ENCODE measurements at places on chromosomes 6 and 20.

- DNase-seq, result no peak
Observed at GRCh38 chr6:116035616-116036015, 25.1 kb downstream of the FRK start.

- no peak for DNase-seq
Observed at GRCh38 chr6:14016935-14017625, 92.3 kb downstream of the RNF182 start.

DNA sequence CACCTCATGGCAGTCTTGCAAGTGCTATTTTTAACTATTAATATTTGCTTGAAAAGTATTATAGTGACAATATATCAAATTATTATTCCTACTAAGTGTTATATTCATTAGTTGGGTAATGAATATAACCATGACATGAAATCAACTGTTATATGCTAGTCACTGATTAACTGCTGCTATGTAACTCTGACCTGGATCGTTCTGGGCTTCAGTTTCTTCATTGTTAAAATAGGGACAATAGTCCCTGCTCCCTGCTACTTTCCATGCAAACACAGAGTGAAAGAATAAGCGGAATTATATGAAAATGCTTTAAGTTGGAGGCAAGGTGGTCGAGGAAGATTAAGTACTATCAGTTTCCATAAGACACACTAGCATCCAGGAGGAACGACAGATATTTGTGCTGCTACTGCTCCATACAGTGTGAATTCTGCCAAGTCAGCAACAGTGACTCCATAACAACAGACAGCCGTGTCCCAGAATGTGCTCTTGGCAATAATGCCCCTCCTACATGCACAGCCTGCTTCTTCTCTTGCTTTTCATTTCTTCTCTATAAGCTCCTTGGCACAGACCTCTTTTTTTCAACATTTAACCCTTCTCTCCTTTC lies 107.2 kb downstream of the CHD6 start:
- DNase-seq, result no peak

DNA sequence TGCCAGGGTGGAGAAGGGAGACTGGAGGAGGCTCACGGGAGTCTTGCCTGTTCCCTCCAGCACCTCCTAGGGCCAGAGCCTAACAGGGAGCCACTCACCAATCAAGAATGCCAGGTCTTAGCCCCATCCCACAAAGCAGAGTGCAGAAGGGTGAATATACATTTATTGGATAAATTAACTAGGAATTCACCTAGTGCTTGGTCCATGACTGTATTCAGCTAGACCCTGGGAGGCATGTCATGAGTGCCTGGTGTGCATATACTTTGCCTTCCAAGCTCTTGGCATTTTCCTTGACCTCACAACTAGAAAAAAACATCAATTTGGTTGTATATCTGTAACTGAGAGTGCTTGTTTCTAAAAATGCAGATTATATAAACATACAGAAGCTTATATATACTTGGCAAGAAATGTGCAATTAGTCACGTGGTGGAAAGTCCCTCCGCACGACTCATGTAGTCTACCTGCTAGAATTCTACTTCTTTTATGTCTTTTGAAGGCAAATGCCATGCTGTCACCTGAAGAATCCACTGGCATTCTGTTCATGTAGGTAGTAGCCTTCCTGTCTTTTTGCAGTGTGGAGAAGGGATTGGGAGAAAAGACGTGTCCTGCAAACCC lies 991.0 kb downstream of the KIF16B start:
- no peak for DNase-seq

GRCh38 chr6:124142852-124143251 lies 339.2 kb downstream of the NKAIN2 start:
- DNase-seq, result no peak

DNA sequence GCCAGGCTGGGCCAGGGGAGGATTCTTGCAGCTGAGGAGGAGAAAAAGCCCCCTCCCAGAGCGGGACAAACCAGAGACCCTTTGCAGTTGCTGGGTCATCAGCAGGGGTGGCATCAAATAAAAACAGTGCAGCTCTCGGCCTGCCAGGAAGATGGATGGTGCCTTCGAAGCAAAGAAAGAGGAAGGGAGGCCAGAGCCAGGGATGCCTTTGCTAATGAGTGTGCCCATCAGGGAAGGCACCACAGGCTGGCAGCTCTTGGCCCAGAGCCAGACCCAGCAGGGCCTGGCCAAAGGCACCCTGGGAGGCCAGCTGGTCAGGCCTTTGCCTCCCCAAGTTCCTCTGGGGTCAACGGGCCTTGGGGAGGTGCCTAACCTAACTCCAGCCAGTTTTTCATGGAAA lies 26.3 kb upstream of the ZNF318 start:
- DNase-seq, result no peak

DNA sequence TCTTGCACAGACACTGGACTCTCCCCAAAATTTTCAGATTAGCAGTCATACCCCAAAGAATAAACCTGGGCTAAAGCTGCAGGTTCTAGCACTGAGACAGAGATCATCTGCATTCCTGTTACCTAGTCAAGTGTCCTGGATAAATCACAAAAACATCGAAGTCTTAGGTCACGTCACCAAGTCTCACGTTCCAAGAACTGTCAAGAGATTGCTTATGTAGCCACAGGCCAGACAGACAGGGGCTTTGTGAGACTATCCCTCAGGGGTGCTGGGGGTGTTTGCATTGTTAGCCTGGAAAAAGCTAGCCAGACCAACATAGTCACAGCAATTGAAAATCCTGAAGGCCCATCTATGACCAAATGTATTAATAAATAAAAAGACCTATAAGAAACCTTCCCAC lies 243.1 kb upstream of the PREP start:
- DNase-seq, result no peak

DNA sequence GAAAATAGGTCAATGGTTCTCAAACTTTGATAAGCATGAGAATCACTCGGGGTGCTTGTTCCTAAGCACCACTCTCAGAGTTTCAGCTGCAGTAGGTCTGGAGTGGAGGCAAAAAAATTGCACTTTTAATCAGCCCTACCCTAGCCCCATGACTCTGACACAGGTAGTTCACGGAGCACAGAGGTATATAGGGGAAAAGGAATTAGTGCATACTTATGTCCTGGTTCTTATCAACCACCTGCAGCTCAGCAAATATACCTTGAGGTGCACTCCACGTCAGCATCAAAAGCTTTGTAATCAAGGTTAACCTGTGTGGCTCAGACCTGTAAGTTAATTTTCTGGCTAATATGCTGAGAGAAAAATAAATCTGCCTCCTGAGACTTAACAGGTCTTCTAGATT lies 138.8 kb upstream of the HMGN3 start:
- no peak for DNase-seq

DNA sequence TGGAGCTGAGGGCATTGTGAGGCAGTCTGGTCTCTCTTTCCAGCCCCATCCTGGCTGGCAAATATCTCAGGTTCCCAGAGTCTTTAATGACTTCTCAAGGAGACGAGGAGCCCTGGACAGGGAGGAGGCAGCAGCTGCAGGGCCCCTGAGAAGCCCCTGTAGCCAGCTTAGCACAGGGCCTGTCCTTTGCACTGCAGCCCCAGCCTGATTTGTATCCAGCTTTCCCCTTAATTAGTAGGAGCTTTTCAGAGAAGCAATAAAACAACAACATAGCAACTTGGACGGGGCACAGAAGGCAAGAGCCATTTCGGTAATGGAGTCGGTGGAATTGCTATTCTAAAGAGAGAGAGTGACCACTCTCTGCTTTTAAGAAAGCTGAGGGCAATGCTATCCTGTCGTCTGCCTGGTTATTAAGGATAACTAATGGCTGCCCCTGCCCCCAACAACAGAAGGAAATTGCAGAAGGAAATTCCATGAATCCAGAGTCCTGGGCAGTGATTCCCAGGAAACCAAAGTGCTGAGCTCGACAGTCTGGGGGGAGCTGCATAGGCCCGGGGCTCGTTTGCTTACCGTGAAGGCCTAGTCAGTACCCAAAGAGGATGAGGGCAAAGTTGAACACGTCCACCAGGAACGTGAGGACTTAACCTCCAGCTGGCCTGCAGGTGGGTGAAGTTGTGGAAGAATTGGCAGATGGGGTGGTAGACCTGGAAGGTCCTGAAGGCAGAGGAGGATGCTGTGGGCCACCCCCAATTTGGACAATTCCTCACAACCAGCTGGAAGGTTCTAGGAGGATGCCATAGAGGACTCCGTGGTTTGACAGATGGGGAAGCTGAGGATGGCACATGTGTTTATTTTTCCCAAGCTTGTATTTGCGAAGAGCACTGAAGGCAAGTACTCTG lies 50.3 kb downstream of the NPEPL1 start:
- no peak for DNase-seq

DNA sequence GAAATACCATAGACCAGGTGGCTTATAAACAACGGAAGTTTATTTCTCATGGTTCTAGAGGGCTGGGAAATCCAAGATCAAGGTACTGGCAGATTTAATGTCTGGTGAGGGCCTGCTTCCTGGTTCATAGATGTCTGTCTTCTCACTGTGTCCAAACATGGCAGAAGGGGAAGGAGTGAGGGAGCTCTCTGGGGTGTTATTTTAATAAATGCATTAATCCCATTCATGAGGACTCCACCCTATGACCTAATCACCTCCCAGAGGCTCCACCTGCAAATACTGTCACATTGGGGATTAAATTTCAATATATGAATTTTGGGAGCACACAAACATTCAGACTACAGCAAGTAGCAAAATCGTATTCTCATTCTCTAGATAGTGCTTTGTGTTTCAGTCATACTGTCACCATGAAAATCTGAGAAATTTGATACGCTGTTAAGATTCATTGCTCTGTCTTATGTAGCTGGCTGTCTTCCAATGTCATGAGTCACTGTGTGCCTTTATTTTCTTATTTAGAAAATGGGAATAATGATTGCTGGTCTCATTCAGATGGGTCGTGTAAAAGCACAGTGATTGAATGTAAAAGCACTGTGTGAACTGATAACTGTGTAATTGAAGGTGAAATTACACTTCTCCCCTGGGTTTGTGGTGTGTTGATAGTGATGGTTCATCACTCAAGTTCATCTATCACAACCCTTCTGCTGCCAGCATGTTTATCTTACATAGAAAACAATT lies 8.9 kb upstream of the ERVFRD-1 start:
- no peak for DNase-seq

GRCh38 chr20:4018023-4018748 lies 2.8 kb upstream of the RNF24 start:
- DNase-seq, result no peak

- DNase-seq, result peak; percentile 73
Observed at GRCh38 chr20:32155017-32155981, 45.8 kb downstream of the TM9SF4 start.

- peak; percentile 92 for DNase-seq
Observed at GRCh38 chr6:139126255-139126654, 8.6 kb upstream of the HECA start.

- no peak for DNase-seq
Observed at GRCh38 chr6:160678230-160678629, 14.2 kb upstream of the LPA start.

DNA sequence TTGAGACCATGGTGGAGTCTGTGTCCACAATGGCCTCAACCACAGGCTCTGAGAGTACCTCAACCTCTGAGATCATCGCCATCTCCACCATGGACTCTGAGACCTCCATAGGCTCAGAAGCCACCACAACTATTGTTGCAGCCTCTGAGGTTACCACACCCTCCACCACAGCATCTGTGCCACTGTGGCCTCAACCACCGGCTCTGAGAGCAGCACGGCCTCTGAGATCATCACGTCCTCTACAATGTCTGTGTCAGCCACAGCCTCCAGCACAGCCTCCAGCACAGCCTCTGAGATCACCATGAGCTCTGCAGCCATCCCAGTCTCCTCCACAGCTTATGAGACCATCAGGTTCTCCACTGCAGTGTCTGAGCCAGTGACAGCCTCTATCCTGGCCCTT lies 19.4 kb upstream of the MUC21 start:
- no peak for DNase-seq

DNA sequence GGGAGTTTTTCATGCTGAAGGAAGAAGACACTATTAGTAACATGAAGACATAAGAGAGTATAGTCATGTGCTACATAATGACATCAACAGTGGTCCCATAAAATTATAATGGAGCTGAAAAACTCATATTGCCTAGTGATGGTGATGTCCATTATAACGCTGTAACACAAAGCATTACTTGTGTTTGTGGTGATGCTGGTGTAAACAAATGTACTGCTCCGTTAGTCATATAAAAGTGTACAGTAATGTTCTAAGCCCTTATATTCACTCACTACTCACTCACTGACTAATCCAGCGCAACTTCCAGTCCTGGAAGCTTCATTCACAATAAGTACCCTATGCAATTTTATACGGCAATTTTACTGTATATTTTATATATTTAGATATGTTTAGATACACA lies 26.8 kb upstream of the ASF1A start:
- DNase-seq, result no peak

- no peak for DNase-seq
Observed at GRCh38 chr20:18831830-18832499, 18.4 kb downstream of the SCP2D1 start.

DNA sequence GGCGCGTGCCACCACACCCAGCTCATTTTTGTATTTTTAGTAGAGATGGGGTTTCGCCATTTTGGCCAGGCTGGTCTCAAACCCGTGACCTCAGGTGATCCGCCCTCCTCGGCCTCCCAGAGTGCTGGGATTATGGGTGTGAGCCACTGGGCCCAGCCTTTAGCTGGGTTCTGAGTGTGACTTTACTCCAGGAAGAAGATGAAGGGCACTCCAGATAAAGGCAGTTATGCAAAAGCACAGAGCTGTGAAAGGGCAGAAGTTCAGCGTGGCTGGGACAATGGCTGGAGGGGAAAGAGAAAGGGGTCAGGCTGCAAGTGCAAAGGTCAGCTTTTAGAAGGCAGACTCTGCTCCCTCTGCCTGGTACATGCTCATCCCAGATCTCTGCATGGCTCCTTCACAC lies 39.7 kb downstream of the MAP3K5 start:
- no peak for DNase-seq

- no peak for DNase-seq
Observed at GRCh38 chr6:14452567-14453527, 335.3 kb downstream of the CD83 start.

DNA sequence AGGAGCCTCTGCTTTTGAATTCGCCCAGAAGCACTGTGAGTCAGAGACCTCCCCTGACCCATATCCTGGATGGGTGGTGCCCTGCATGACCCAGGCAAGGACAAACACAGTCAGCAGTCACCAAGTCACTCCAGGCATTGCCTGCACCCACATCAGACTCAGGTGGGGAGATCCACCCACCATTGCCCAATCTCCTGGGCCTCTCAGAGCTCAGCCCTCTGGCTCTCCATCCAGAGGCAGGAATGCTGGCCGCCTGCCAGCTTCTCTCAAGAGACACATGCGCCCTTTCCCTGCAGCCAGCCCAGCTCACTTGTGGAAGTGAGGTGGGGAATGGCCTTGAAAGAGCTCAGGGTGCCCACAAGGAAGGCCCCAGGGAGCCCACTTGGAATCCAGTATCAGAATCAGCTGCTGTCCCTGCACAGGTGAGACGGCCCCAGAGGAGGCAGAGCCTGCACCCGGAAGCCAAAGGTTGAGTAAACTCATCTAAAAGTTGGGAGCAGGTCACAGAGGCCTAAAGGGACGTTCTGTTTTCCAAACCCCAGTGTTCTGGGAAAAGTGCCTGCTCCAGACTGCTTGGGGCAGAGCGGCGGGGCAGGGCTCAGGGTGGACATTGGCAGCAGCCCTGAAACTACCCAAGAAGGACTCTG lies 129.8 kb downstream of the PREX1 start:
- no peak for DNase-seq

Measured in GM04503 (cell line).